ENCODE measurements at places on chromosomes 7 and 10.
A peak's percentile ranks its signal among the peaks of the same experiment; 100 is the strongest.

DNA sequence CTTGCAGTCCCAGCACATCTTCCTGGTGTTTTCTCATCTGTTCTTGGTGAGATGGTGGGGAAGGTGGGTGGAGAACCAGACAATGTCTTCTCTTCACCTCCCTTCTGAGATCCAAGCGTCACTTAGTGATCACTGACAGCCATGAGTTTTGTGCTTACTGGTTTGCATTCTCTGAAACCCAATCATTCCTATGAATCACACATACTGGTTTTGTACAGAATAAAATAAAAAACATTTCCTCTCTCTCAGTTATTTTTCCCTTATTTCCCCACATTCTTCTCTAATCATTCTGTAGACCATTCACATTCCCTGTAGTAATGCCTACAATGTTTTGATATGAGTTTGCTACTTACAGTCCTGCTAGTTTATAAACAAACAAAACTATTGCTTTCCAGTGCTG is 143.8 kb upstream of the SLC13A1 start:
- no peak for DNase-seq

DNA sequence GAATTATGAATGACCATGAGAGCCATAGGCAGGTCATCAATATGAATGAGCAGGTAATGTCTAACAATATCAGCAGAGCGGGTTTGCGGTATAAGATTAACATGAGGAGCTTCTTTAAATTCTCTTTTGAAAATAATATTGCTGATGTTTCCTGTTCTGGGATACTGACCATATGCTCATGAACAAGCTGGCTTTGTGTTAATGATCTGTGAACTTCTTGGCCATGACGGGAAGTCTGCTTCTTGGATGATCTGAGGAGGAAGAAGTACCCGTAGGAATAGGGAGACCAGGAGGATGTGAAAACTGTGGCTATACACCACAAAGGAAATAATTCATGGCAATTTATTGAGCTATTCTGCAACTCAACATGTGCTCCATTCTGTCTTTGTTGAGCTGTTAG is 38.6 kb downstream of the ITGA8 start:
- DNase-seq = no peak

GRCh38 chr7:115299397-115300037 is 377.6 kb downstream of the MDFIC start:
- no peak for DNase-seq

DNA sequence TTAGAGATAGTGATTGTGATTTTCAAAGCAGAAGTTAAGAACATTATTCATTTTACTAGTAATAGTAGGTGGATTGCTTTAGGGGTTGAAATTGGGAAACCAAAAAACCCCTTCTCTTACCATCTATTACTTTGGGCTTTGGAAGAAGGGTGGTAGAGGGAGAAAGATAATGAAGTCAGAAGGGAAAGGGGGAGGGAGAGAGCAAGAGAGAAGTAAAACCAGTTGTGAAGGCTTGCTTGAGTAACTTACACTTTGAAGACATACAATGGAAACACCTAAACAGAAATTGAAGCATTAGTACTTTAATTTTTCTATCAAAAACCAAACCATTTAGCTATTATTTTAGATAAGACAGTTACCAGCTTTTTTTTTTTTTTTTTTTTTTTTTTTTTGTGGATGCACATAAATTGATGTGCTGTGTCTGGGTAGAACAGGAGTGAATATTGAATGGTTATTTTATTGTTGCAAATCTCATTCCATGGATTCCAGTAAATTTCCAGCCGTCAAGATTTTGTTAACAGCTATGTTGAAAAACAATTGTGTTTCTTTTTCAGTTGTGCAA is 5.5 kb downstream of the PRKAR2B start:
- no peak for DNase-seq

GRCh38 chr10:71708897-71709882 is 10.4 kb downstream of the C10orf105 start:
- no peak for DNase-seq

- peak; percentile 71 for DNase-seq
These were observed 4.1 kb downstream of the ERCC6 start for GRCh38 chr10:49534670-49535381.

Measured in non-pigmented ciliary epithelial cell (primary cell).